ENCODE measurements at places on chromosomes 16 and 17.

DNA sequence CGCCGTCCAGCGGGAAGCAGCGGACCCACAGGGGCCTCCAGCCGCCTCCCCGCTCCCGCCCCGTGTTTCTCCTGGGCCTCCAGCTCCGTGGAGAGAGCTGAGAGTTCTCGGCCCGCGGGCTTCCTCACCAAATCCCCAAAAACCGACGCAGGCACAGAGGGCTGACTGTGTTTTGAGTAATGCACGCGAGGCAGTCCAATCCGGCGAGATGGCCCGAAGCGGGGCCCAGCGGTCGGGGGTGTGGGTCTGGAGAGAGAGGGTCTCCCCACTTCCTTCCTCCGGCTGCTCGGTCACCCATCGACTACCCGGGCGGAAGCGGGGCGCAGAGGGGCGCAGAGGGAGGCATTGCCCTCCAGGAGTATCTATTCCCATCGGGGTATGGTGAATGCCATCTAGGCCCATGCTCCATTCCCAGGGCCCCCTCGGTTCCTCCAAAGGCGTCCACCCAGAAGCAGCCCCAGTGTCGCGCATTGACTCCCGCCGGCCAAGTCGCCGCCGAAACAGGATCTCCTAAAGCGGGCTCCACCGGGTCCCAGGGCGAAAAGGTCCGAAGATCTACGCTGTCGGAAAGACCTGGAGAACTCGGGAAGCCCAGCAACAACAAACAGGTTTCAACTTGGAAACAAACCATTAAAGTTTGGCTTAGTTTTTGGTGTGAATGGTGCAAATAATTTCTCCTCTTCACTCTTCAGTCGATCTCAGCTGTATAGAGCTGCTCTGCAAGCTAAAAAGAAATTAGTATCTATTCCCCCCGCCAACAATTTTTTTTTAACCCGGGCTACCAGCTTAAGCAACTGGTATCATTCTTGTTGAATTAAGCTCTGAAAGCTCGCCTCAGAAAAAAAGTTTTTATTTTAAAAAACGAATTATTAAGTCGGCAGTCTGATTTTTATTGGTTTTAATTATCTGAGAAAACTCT is 19.2 kb upstream of the HOXB13 start:
- DNase-seq: no peak

GRCh38 chr17:76428511-76428910 is 24.4 kb downstream of the UBE2O start:
- no peak for DNase-seq

DNA sequence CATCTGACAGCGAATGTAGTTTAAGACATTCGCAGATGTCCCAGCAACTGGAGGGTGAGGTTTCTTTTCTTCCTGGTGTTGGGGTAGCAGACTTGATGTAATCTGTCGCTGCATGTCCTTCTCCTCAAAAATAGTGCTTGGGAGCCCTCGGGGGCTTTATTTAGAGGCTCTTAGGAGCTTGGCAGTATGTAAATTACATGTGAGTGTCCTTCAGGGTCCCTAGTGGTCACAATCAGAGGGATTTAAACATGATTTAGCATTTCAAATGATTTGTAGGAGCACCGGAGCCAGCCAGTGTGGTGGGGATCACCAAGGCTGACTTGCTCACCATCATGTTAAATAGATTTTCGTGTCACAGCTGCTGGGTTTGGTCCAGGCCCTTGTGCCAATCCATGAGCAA is 8.8 kb upstream of the SALL1 start:
- no peak for DNase-seq

DNA sequence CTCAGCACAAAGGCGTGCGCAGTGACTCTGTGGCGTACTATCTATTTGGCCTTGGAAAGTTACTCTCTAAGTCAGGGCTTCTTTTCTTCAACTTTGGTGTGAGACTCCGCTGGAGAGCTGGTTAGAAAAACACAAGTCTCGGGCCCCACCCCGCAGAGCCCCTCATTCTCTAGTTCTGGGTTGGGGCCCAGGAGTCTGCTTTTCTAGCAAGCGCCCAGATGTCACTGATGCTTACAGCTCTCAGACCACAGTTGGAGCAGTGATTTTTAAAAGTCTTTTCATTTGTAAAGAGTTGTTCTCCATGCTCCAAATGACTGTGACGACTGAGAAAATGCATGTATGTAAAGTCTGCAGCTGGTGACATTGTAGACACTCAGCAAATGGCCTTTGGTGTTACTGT is 582.3 kb downstream of the WWOX start:
- DNase-seq: no peak

DNA sequence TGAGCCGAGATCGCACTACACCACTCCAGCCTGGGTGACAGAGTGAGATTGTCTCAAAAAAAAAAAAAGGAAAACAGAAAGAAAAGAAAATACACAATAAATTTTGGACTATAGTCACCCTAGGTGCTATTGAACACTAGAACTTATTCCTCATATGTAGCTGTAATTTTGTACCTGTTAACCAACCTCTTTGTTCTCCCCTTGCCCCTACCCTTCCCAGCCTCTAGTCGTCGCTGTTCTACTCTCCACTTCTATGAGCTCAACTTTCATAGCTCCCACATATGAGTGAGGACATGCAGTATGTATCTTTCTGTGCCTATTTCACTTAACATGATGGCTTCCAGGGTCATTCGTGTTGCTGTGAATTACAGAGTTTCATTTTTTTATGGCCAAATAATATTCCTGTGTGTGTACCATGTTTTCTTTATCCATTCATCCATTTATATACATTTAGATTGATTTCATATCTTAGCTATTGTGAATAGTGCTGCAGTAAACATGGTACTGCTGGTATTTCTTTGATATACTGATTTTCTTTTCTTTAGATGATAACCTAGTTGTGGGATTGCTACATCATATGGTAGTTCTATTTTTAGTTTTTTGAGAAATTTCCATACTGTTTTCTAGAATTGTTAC is 28.3 kb downstream of the VPS35L start:
- peak; percentile 21 for DNase-seq

DNA sequence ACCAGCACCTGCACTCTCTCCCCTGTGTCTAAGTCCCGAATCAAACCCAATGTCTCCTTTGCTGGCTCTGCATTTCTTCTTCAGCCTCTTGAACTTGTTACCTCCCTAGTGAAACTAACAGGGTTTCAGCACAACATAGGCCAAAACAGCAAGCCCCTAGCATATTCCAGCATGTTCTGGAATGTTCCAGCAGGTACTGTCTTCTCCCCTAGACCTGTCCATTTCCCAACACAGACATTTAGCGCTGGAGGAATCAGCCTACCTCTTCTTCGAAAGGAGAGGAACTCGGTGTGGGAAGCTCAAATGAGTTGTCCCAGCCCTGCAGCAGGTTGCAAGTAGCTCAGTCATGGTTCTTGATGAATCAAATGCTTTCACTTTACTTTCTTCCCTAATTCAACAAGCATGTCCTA is 47.1 kb downstream of the LITAF start:
- DNase-seq: no peak

DNA sequence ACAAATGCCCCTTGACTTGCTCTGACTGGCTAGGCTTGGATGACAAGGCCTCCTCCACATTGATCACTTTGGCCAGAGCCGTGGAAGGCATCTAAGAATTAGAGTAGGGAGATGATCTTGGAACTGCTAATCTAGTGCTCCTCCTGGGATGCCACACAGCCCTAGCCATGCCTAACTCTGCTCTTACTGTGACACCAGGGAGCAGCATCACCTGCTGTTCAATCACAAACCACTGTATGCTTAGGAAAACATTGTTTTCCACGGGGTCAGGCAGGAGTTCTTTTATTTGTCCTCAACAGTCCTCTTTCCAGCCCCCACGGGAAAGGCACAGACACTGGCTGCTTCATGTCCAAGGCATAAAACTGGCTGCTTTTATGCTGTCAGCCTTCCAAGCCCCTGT is 46.3 kb downstream of the C16orf78 start:
- DNase-seq: no peak

DNA sequence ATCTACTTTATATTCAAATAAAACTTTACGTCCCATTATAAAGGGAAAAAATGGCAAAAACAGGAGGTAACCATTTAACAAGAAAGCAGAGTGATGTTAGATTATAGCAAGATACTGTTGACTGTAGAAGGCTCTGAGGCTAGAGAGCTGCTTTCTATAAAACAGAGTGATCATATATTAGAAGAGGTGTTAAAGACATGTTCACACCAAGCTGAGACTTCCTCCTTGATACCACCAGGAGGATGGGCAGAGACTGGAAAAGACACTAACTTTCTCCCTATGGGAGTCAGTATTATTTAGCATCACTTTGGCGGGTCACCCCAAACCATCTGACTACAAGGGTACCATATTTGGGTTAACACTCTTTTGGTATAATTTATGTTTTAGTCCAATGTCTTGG is 687 bp upstream of the CIITA start:
- DNase-seq: no peak

GRCh38 chr17:58760248-58760647 is 4.6 kb downstream of the PPM1E start:
- no peak for DNase-seq

DNA sequence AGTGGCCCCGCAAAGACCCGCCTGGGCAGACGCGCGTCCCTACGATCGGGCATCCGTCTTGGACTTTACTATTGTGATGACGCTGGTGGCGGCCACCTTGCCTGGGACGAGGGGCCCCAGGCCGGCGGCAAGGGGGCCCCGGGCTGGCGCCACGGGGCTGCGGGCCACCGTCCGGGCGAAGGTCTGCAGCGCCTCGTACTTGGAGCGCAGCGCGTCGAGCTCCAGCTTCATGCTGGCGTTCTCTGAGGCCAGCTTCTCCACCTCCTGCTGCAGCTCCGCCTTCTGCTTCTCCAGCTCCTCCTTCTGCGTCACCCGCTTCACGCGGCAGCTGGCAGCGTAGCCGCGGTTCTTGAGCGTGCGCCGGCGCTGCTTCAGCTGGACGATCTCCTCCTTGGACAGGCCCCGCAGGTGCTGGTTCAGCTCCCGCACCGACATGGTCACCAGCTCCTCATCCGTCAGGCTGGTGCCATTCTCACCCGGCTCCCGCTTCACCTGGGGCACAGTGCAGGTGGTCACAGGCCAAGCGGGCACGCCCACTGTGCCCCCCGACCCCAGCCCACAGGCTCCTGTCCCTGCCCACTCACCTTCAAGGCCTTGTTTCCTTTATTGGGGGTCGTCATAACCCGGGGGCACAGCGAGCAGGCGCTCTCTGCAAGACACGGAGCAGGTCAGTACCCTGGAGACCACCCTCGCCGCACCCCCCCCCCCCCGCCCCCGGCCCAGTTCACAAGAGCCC is 4.8 kb upstream of the SIRT7 start:
- DNase-seq: no peak

DNA sequence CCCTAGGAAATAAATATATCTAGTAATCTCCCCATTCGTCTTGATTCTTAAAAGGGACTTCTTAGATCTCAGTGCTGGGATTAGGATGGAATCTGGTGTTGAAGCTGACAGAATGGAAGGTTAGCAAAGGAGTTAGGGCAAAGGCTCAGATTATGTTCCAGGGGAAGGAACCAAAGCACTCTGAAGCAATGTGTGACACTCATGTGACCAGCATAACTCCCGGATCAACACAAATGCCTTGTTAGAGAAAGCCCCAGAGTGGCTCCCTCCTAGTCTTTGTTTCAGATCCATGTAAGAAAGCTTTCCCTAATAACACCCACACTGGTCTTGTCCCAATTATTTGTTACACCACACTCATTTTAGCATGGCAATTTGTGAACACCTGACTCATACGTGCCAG is 62.6 kb upstream of the ERN1 start:
- no peak for DNase-seq

DNA sequence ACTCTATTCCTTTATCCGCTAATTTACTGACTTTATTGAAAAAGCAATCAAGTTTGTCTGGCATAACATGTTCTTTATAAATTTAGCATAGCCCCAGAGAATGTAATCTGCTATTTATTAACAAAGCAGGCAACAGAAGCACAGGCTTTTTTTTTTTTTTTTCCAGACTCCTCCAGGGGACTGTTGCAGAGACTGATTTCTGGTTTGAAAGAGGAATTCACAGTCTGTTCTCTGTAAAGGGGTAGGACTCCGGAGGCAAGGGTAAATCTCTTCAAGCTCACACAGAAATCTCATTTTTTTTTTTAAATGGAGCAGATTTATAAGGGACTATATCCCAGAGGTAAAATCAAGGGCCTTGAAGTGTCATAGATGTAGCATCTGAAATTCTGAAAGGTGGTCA is 1386.5 kb upstream of the CDH8 start:
- DNase-seq: no peak

- DNase-seq: no peak
Observed at GRCh38 chr17:29546085-29546484, 20.8 kb downstream of the ABHD15 start.

DNA sequence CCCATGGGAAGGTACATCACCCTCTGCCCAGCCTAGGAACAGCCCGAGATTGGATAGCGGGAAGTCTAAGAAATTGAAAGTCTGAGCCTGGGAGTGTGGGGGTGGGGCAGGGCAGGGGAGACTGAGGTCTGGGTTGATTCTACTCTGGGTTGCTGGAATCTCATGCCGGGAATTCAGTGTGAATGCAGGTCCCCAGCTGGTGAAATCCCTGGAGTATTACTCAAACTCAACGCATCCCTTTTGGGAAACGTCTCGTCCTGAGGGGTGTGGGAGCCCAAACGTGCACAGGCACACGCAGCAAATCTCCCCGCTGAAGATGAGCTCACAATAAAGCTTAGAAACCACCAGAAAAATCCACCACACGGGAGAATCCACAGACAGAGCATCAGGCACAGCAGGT is 55.4 kb downstream of the SOCS1 start:
- DNase-seq: no peak

GRCh38 chr16:57802341-57803133 is at the start of gene KIFC3:
KIFC3 (minus strand) TSS chr16:57802491; CDS start chr16:57798243, 4,248 bp downstream.
- DNase-seq: peak; percentile 75

DNA sequence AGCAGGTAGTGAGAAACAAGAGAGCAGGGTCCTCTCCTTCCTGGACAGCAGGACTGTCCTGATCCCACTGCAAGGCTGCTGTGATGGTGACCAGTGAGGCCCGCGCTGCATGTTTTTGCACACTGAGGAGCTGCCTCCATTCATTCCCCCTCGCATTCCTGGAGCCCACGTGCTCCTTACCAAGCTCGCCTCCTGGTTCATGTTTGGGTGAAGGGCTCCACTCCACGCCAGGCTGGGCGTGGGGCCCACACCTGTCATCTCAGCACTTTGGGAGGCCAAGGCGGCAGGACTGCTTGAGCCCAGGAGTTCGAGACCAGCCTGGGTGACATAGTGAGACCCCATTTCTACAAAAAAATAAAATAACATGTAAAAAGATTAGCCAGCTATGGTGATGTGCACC is 15.4 kb upstream of the FASN start:
- no peak for DNase-seq

DNA sequence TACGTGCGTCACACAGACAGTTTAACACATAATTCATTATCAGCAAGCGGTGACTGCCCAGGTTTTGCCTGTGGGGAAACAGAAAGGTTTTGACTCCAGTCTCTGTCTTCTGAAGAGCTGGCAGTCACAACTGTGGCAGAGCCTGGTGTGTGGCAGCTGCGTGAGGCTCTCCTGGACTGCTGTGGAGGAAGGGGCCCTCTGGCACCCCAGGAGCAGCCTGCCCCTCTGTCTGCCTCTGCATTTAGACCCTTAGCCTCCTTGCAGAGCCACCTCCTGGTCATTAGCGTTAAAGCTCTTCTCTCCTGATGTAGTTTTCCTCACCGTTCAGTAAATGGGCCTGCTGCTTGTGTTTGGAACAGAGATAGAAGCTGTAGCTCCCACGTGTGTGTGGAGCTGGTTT is 10.9 kb downstream of the RAB40C start:
- DNase-seq: no peak
